Activated naive CD8-positive, alpha-beta T cell treated with anti-CD3 and anti-CD28 coated beads, Interleukin-2, amount 10 ng/mL, durations not matched to agents 7 days and 5 days (primary cell): ENCODE measurements at places on chromosomes 13 and 19.

DNA sequence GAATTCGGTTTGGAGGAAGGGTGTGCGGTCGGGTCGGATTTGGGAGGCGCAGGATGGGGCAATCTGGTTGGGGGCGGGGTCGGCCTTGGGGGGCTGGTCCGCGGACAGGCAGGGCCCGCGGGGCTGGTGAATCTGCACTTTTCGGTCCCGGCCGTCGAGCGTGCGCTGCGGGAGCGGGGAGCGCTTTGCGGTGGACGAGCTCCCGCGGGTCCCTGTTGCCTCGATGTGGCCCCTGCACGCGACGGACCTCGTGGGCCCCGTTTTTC lies 11.9 kb downstream of the PEAK3 start:
- peak; percentile 59 for DNase-seq

- DNase-seq = no peak
These were observed 35.9 kb downstream of the CAB39L start for GRCh38 chr13:49407936-49408335.

- DNase-seq = no peak
These were observed 263.6 kb upstream of the GPC6 start for GRCh38 chr13:92963029-92963428.

DNA sequence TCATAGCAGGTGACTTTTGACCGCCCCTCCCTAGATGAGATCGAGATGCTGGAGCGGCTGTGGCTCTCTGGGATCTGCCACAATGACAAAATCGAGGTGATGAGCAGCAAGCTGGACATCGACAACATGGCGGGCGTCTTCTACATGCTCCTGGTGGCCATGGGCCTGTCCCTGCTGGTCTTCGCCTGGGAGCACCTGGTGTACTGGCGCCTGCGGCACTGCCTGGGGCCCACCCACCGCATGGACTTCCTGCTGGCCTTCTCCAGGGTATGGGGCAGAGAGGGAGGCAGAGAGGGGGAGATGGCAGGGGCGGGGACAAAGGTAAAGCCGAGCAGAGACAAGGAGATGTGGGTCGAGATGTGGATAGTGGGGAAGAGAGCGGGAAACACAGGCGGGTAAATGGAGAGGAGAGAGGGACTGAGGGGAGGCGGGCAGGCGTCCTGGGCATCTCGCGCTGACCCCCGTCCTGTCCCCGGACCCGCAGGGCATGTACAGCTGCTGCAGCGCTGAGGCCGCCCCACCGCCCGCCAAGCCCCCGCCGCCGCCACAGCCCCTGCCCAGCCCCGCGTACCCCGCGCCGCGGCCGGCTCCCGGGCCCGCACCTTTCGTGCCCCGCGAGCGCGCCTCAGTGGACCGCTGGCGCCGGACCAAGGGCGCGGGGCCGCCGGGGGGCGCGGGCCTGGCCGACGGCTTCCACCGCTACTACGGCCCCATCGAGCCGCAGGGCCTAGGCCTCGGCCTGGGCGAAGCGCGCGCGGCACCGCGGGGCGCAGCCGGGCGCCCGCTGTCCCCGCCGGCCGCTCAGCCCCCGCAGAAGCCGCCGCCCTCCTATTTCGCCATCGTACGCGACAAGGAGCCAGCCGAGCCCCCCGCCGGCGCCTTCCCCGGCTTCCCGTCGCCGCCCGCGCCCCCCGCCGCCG lies 3.4 kb upstream of the GRWD1 start:
- no peak for DNase-seq

DNA sequence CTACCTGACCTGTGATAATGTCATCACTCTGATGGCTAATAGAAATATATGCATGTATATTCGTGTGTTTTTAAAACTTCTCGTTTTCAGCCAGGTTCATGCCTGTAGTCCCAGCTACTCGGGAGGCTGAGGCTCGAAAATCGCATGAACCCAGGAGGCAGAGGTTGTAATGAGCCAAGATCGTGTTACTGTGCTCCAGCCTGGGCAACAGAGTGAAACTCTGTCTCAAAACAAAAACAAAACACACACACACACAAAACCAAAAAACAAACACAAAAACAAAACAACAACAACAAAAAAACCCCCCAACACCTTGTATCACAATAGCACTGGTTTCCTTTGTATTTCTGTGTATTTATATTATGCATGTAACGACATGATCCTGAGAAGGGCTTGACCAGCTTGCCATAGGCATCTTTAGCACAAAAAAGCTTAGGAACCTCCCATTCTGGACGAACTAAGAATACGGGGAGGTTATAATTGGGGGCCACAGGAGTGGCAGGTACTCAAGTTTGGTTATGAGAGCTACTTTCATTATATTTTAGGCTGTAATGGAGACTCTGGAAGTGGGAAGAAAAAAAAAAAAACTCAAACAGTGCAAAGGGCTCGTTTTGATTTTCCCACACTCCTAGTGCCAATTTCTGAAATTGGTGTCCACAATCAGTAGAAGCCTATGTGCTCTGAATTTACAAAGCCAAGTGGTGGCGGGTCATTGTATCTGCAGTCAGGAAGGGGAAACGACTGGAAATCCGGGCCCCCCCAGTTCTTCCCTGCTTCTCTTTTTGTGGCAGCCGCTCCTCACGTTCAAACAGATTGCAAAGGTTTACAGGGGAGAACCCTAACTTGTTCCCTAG lies 1.2 kb upstream of the ACP7 start:
- no peak for DNase-seq

GRCh38 chr13:51318015-51318414 lies 21.5 kb upstream of the SERPINE3 start:
- no peak for DNase-seq

GRCh38 chr19:14782626-14783409 lies 4.5 kb upstream of the ADGRE2 start:
- DNase-seq = no peak

- no peak for DNase-seq
These were observed 18.9 kb downstream of the ESD start for GRCh38 chr13:46778095-46778494.

DNA sequence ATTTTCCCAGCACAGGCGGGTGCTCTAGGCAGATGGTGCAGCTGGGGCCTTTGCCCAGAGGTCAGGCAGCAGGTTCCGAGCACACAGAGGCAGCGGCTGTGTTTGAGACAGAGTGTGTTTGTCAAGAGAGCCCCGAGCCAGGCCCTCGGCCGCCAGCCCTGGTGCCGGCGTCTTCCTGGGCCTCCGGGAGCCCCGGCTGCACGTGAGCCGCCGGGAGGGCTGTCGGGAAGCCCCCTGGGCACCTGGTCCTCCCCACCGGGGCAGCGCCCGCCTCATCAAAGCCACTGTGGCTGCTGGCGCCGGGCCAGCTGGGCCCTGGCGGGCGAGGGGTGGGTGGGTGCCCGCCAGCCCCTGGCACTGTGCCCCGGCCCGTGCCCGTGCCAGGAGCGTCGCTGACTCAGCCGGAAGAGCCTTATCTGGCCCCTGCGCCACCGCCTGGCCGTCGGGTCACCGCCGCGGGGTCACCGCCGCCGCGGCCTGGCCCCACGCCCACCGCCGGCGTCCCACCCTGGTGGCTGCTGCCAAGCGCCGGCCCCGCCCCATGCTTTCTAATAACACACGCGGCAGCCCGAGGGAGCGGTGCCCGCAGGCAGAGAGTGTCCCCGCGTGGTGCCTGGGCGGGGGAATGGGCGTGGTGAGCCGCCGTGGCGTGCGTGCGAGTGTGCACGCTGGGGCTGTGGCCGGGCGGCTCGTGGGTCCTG lies 14.9 kb downstream of the ARID3A start:
- peak; percentile 64 for DNase-seq

- no peak for DNase-seq
These were observed 3.0 kb downstream of the SIGLEC9 start for GRCh38 chr19:51127755-51128154.

GRCh38 chr13:110826861-110827672 lies 87.8 kb downstream of the ANKRD10 start:
- DNase-seq = no peak

DNA sequence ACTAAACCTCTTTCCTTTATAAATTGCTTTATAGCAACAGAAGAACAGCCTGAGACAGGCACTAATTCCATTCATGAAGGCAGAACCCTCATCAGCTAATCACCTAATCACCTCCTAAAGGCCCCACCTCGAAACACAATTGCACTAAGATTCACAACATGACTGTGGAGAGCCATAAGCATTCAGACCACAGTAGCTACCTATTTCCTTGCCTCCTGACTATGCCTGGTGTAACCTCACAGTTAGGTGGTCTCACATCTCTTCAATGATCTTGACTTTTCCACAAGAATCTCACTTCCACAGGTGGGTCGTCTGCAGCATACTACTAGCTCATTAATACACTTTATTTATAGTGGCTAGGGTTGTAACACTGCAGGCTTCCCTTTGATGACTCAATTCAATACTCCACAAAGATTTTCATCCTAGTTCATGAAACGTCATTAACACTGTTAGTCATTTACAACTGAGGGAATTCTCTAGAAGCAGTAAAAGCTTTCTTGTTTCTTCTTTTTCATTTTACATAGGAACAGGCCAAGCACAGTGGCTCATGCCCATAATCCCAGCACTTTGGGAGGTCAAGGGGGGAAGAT lies 27.1 kb downstream of the STK24 start:
- no peak for DNase-seq

DNA sequence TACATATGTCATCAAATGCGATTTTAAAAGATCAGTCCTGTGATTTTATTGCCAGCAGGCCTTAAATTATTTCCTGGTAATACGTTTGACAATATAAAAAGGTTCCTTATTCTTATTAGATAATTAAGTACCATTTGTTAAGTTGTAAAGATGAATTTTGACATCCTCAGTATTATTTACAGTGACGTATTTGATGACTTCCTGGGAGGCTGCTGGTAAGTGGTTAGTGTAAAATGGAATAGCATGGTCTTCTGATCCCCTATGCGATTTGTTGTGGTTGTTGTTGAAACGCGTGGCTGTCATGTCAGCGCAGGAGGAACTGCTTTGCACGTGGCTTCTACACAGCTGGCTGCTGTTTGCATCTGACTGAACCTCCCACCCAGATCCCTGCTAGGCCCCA lies 99.7 kb downstream of the DCLK1 start:
- DNase-seq = no peak

DNA sequence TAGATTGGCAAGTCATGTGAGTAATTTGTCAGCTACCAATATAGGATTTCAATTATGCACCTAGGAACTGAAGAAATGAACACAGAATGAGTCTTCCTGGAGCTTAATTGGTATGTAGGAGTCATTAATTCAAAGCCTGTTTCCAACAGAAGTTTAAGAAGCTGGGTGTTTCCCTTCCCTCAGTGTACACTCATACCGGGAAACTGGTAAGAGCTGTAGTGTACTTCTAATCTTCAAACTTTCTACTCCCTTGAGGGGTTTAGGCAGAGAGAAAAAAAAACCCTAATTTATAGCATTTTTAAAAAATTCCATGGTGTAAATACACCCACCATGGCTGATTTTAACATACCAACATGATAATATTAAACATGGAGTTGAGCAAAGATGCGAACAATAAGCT lies 665.7 kb upstream of the SLITRK5 start:
- DNase-seq = no peak
